ENCODE measurements at places on chromosomes 4 and X. TPM values are rescaled to one million over a fixed set of nuclear protein-coding genes. Genes with fewer than 3 reads are reported as not detected.

The SCRG1 gene
- total RNA-seq: 0.42 TPM

The AMER1 gene
- total RNA-seq: 4.0 TPM

The SLC10A3 gene
- 30.0 TPM for total RNA-seq

The DDX53 gene
- not detected for total RNA-seq

The HPSE gene
- total RNA-seq: 13.3 TPM

The MXD4 gene
- 33.1 TPM for total RNA-seq

The SPOCK3 gene
- 0.47 TPM for total RNA-seq

The ETDB gene
- total RNA-seq: not detected

The RS1 gene
- total RNA-seq: not detected

The MAP9 gene
- total RNA-seq: 3.7 TPM

The CCKAR gene
- not detected for total RNA-seq

The TBC1D1 gene
- 96.3 TPM for total RNA-seq

All from left colon (tissue), 2 donors.